ENCODE measurements at places on chromosomes 3 and 15.

DNA sequence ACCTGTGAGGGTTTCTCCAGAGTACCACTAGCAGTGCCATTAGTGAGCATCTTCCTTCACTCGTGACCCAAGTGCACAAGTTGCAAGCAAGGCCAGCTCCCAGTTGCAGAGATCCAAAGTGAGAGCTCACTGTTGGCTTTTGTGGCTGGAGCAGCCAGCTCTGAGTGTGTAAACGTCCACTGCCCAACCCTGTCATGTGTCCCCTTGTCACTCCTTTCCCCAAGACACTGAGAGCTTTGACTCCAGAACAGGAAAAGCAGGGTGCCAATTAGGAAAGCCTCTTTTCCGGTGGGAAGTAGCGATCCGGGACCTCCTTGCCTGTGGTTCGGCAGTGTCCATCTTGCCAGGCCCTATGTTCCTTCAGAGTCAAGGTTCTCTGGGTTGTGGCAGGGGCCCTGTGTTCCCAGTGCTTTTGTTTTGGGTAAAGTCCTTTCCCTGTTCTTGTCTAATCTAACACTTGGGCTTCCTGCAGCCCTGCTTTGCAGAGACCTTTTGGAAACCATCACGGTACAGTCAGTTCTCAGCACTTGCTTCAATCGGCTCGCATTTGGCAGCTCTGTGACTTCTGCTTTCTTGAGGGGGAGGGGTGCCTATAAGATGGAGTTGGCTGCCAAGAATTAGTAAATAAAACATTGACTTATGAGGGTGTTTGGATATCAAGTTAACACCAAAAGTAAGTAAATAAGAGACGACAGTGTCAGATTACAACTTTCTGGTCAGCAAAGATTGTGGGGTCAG is 90.5 kb downstream of the DNASE1L3 start:
- no peak for DNase-seq

DNA sequence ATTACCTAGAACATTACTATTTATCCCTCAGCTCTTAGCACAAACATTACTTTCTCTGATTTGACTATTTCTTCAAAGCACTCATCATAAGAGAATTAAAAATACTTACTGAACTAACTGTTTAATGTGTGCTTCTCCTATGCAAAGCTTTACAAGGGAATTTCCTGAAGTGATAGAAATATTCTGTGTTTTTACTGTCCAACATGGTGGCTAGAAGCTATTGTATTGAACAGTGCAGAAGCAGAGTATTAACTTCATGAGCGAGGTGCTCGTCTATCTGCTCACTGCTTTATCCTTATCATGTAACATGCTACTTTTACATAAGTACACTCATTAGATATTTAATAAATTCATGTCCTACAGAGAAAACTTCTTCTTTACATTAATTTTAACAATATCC is 239.1 kb downstream of the ISL2 start:
- DNase-seq = no peak

GRCh38 chr15:90178468-90179435 is 22.4 kb upstream of the SEMA4B start:
- DNase-seq = no peak

- no peak for DNase-seq
Observed at GRCh38 chr3:142962520-142963233, 797 bp downstream of the PAQR9 start.

DNA sequence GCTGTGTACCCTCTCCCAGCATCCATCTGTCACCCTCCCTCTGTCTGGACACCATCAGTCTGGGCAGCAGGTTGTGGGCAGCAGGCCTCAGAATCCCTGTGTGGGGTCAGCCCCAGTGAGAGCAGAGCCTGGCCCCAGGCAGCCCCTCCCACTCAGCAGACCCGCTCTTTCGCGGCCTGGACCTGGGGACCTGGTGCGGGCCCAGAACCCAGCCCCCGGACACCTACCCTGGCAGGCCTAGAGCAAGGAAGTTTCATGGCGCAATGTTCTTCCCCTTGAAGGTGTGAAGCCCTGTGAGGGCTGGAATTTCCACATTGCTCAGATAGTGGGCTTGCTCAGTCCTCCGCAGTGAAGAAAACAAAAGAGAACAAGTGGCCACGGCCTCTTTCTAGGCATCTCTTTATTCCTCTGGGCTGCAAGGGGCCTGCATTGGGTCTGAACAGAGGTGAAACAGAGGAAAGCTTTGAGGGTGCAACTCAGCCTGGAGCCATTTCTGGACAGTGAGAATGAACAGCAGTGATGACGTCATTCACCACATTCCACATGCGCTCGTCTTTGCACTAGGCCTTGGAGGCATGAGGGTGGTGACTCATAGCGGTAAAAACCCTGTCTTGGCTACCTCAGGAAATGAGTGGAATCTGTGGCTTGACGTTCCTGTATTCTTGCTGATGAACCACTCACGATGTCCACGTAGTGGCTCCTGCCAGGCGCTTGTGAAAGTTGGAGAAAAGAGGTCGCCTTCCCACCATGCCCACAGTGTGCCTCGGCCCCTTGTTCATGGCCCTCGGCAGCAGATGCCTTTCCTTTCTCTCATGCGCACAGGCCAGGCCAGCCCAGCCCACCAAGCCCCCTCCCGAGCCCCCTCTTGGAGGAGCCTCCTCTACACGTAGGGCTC is 66.1 kb downstream of the SLC30A4 start:
- DNase-seq = no peak

DNA sequence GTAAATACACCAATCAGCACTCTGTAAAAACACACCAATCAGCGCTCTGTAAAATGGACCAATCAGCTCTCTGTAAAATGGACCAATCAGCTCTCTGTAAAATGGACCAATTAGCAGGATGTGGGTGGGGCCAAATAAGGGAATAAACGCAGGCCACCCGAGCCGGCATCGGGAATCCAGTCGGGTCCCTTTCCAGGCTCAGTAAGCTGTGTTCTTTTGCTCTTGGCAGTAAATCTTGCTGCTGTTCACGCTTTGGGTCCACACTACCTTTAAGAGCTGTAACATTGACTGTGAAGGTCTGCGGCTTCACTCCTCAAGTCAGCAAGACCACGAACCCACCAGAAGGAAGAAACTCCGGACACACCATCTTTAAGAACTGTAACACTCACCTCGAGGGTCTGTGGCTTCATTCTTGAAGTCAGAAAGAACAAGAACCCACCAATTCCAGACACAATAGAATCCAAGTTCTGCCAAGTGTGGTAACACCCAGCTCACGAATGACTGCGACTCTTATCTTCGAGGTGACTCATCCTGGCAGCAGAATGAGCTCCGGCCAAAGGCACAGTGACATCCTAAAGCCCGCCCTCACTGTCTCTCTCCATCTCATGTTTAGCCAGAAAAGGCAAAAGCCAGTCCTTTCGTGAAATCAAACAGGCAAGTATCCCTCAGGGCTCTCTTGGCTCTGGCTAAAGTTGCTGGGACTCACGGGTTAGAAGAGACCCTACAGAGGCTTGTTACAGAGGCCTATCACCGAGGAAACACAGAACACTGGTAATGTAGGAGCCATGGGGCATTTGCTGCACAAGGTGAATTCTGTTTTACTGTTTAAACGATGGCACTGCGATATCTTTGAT is 155.2 kb downstream of the FAM43A start:
- no peak for DNase-seq

- DNase-seq = no peak
Observed at GRCh38 chr15:36373550-36373949, 205.9 kb upstream of the CDIN1 start.

DNA sequence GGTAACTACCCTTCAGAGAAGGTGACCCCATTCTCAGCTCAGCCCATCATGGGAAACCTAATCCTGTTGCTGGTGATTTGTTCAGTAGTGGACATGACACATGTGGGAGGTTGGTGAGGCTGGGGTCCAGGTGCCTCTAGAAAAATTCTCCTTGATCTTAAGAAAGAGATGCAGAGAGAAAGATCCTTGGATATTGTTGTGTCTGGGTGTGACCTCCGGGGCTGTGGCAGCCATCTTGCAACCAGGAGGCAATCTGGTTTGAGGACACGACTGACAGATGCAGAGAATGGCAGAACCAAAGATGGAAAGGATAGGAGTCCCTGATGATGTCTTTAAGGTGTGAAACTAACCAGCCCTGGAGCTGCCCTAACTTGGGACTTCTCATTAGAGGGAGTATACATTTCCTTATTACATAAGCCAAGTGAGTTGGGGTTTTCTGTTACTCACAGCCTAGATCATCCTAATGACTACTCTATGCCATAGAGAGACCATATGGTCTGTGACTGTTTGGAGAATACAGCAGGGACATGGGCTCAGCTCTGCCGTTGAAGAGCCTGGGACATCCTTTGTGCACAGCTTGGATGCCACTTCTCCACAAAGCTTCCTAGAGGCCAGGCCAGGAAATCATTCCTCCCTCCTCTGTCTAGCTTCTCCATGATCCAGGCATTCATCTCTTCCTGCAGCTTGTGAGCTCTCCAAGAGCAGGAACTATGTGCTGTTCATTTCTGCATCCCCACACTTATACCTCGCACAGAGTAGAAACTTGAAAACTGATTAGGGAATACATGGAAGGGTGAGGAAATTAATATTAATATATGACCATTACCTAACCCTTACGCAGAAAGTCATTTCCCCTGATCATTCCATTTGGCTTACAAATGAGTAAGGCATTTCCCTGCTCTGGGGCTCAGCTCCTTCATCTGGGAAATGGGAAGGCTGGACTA is 45.9 kb downstream of the HRH1 start:
- no peak for DNase-seq

DNA sequence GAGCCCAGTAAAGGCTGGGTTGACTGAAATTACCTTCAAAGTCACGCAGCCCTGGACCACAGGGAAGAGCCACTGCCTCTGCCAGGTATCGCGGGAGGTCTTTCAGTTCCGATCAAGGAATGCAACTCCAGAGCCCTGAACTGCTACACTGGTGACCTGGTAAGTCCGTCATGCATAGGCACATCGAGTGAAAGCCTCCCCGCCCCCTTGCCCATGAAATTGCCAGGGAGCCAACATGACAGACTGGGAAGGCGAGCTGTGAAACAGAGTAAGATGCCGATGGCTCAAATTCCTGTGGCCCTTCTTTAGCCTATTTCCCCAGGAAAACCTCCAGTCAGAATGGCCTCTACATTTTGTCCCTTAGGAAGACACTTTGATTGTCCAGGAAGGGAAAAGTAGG is 2.3 kb upstream of the GP5 start:
- DNase-seq = no peak

- DNase-seq = no peak
Observed at GRCh38 chr3:124700880-124701684, 29.2 kb upstream of the UMPS start.

GRCh38 chr15:31004220-31004733 is 12.8 kb upstream of the MTMR10 start:
- peak; percentile 23 for DNase-seq

GRCh38 chr3:108099679-108100428 is 9.0 kb upstream of the CD47 start:
- no peak for DNase-seq

GRCh38 chr3:20130106-20130505 is 55.9 kb downstream of the SGO1 start:
- no peak for DNase-seq

GRCh38 chr3:72720566-72720965 is 127.7 kb downstream of the SHQ1 start:
- DNase-seq = no peak

DNA sequence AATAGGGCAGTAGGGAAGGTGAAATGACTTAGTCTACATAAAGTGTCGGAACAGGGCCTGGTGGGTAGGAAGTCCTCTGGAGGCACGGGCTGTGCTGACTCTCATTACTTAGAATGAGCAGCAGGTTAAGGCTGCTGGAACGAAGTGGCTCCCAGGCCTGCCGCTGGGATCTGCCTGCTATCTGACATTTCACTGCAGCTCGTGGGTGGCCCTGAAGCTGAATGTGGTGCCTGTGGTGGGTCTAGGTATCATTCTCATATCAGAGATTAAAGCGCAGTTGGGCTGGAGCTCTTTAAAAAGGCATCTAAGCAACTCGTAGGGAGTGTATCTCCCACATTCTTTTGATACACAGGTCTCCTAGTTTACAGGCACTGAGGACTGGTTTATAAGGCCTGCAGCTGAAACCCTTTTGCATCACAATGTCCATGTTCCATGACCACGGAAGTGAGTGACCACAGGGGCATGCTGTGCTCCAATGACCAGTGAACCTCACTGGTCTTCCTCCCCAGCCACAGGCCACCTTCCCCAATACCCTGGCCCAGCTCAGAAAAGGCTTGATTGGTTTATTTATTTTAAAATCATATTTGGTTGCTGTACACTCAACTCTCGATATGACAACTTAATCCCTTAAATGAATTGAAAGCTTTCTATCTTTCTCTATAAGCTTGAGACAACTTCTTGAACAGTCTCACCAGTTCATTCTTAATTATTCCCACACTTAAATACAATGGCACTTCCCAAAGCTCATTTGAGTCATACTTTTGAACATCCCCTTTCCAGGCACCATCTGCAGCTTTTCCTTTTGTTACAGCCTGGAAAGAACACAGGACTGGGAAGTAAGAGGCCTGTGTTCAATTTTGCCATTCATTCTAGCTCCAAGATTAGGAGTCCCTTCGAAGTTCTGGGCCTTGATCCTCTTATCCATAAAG is 19.0 kb downstream of the ADAMTS9 start:
- no peak for DNase-seq

GRCh38 chr3:192128922-192129321 is 598.4 kb downstream of the FGF12 start:
- DNase-seq = no peak

DNA sequence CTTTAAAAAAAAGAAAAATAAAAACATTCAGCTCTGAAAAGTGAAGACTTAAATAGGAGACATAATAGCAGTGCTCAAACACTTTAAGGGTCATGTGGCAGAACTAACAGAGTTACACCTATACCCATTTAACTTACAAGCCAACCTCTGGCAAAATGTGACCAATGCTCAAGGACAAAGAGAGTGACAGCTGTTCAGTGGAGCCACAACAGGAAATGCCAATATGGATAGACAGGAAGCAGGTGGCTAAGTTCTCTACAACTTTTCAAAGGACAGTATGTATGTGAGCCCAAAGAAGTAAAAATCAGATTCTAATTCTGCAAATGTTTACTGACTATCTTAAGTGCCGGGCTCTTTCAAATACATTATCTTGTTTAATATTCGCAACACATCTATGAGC is 3.4 kb downstream of the TMCC1 start:
- DNase-seq = no peak

DNA sequence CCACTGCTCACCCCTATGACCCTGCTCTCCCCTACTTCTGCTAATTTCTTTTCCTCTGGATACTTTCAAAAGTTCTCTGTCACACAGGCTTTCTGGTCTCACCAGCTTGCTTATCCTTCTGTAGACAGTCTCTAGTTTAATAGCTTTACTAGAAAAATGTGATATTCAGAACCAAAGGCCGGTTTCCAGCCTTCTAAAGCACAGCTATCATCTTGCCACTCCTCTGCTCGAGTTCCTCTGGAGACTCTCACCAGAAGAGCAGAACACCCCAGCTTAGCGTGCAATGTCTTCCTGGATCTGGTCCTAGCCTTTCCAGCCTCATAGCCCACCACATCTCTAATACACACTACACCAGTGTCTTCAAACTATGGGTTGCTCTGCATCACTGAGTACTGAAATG is 1.8 kb upstream of the VPS8 start:
- DNase-seq = no peak

DNA sequence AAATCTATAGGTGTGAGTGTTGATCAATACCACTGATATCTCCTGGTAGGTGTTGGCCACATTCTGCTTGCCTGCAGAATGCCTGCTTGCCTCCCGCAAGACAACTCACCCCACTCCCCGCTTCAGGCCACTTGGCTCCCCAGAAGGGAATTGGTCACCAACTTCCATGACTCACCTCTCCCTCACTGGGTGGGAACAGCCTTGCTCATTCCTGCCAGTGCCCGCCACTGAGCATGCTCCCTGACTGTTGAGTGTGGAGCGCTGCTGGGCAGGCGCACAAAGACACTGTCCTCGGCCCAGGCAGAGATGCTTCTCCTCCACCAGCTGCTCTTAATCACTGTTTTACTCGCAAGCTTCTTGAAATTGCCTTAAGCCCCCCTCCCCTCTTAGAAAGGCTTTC is 57.3 kb upstream of the PPP2R3A start:
- no peak for DNase-seq

Data from GM12891 (cell line).